ENCODE measurements at places on chromosomes 6 and 20.

GRCh38 chr20:62391165-62392076 is 4.5 kb downstream of the RPS21 start:
- DNase-seq = no peak

DNA sequence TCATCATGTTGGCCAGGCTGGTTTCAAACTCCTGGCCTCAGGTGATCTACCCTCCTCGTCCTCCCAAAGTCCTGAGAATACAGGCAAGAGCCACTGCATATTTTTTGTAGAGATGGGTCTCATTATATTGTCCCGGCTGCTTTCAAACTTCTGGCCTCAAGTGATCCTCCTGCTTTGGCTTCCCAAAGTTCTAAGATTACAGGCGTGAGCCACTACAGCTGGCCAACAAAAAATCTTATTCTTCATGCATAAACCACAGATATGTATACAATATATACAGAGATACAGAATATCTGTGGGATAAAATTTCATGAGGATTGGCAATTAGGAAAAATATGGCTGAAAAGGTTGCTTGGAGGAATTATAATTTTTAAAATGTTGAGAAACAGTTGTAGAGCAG is 49.9 kb downstream of the SLC35A1 start:
- DNase-seq = no peak

DNA sequence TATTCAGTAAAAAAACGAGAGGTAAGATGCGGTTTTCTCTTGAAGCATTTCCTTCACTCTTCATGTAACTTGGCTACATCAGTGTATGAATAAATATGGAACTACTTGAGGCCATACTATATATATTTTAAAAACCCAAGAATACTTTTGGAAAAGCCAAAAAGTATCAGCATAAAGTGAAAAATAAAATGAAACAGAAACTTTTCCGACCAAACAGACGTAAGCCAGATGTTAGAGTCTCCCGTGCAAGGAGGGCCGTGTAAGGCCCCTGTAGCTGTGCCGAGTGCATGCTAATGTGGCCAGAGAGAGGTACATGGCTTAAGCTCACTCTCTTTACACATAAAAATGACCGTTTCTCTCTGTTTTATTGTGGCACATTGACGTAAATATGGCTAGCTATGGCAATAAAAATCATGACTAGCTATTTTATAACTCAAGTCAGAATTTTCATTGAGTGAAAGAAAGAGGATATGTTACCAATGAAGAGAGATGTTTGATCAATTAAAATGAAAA is 140.1 kb upstream of the GMDS start:
- DNase-seq = peak; percentile 16

DNA sequence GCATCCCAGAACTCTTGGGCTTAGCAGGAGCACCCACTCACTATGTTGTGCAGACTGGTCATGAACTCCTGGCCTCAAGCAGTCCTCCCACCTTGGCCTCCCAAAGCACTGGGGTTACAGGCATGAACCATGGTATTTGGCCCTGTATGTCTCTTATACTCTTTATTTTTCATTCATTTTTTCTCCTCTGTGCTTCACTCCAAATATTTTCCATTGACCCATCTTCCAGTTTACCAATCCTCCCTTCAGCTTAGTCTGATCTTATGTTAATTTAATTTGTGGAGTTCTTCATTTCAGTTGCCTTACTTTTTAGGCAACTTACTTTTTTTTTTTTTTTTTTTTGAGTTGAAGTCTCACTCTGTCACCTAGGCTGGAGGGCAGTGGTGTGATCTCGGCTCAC is 79.5 kb downstream of the EZR start:
- DNase-seq = no peak

GRCh38 chr6:72689107-72689954 is 67.5 kb downstream of the KCNQ5 start:
- DNase-seq = no peak
